ENCODE measurements at places on chromosomes 5 and 9.

- no peak for DNase-seq
These were observed 32.5 kb downstream of the GLT6D1 start for GRCh38 chr9:135606885-135607259.

DNA sequence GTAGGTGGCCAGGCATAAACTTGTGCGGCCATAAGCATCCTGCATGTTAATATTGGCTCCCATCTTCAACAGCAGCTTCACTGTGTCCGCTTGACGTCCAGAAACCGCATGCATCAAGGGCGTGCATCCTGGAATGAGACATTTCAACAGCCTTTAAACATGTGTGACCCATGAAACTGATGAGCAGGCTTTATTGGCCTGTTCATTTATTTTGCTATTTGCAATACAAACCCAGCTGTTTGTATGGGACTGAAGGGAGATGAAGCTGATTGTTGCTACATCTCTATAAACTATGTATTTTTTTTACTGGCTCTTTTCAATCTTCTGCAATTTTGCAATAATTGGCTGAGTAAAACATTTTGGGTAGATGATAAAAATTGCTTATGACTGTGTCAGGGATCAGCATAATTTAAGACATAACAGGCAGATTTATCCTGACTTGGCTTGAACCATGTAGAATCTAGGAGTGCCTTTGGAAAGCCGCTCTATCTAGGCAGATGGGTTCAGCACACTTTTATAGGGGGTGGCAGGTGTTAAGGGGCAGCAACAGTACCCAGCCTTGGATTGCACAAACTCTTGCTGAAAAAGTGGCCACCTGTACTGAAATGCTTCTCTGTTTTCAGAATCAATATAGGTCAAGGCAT, 56.9 kb downstream of the ANKRD55 start:
- DNase-seq, result no peak

DNA sequence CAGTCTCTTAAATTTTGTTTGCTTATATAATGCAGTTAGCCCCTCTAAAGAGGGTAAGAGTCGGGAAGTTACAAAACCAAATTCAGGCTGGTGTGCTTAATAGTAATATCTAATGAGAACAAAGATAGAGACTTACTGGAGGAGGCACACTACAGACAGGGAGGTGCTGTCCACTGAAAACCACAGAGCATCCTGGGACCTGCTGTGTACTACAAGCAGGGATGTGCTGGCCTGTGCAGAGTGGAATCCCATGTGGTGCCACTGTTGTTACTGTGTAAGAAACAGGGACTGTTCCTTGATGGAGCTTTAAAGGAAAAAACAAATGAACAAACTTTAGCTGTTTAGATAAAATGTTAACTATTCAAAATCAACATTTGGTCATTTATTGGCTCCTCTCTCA, 42.4 kb downstream of the RNF38 start:
- no peak for DNase-seq

- DNase-seq, result no peak
These were observed 30.3 kb upstream of the HMGCR start for GRCh38 chr5:75306746-75307145.

DNA sequence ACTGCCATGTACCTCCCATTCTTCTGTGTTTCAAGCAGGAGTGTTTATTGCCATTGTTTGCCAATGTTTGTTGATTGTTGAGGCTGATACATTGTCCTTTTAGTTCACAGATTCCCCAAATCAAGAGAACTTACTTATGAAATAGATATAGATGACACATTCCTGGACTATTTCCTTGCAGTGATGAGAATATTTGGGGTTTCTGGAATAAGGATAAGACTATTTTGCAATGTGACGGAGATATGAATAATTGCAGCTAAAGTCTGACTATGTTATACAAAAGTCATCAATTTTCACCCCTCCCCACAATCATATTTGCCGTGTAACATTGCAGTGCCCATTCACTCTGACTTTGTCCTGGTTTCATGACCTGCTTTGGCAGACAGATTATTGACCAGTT, 460.8 kb downstream of the CDH10 start:
- no peak for DNase-seq

GRCh38 chr5:148563021-148563420, 91.3 kb downstream of the HTR4 start:
- DNase-seq, result no peak

DNA sequence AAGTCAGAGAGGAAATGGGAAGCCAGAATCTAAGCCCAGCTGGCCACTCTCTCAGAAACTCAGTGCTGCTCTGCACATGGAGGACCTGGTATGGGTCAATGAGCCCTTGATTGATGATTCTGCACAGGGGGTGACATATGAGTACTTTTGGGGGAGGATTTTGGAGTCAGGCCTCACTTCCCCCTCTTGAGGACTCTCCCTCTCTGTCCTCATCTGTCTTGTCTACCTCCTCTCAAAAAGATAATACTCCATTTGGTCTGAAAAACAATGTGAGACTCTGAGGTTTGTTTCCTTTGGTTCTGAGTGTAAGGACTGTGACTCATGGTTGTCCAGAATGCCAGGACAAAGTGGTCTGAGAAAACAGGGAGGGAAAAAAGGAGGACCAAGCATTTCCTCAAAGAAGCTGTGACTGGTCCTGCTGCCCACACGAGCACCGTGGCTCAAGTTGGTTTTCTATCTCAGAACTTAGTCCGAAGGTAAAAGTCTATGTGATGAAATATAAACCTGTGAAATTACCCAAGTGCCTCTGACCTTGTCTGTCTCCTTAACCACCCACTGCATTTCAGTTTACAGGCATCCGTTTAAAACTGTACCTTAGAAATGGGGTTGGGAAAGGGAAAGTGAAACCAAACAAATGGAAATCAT, 11.1 kb downstream of the TTC39B start:
- no peak for DNase-seq

DNA sequence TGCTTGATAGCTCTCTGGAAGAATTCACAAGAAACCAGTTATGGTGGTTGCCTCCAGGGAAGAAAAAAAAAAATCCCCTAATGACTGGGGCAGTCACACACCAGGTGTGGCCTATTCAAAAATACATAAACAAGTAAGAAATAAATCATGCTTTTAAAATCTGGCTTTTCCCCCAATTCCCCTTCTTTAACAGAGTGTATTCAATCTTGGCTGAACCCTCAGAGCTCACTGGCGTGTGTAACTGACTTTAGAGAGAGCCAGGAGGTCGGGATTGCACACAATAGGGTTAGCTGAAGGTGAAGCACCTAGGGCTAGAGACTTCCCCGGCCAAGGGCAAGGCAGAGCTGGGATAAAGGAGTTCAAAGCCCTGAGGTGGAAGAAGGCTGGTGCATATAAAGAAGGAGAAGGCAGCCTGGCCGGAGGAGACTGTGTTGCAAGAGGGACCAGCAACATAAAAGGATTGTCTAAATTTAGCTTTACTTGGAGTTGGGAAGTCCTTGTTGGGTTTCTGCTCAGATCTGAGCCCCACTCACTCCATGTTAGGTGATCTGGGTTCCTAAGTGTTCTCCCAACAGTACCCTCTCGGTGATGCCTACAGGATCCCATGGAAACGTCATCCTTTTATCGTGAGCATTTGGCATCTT, 19.7 kb downstream of the FNBP1 start:
- DNase-seq, result no peak

DNA sequence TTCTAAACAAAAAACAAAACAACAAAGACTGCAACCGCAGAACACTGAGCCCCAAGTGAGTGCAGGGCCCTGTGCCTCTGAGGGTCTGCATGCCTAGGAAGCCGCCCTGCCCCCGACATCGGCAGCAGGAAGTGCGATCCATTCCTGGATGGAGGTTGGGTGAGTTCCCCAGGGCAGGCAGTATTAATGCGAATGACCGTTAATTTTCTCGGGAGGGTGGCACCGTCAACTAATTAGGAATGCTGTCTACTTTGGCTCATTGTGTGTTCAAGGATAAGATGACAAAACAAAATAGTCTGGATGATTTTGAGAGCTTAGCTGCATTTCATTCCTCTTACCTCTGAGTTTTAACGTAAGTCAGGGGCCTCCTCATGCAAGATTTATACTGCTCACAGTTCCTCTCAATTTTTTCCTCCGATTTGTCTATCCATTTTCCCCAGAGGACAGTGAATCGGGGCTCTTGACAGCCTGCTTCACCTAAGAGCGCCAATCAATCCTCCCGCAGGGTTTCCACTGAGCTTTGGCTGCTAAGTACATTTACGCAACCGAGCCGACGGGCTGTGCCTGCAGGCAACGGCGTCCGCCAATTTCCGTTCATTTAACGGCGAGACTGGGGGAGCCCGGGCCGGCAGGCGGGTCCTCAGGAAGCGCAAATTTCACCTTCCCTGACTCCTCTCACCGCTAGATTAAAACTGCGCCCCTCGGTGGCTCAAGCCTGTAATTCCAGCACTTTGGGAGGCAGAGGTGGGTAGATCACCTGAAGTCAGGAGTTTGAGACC, 2.9 kb upstream of the NXNL2 start:
- DNase-seq, result no peak

- no peak for DNase-seq
These were observed 208.0 kb downstream of the TRIO start for GRCh38 chr5:14351086-14351661.

GRCh38 chr5:76714751-76715485, 1.0 kb upstream of the F2R start:
- no peak for DNase-seq

- no peak for DNase-seq
These were observed 171.7 kb downstream of the SREK1 start for GRCh38 chr5:66315784-66316183.

GRCh38 chr9:112110777-112111113, 64.4 kb downstream of the SUSD1 start:
- no peak for DNase-seq

DNA sequence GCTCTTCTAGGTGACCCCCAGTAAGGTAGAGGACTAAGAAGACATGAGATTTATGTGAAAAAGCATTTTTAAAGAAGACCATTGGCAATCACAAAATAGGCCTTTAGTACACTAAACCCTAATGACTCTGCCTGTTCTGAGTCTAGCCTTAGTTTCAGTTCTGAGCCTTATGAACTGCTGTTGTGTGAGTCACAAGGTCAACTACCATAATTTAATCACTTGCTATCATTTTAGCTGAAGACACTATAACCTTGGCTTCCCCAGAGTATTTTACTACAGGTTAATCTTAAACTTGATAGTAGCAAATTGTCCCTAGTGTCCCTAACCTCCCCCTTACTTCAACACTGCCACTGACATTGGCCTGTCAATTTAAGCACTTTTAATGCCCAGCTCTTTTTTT, 34.4 kb downstream of the APC start:
- no peak for DNase-seq

GRCh38 chr5:135651156-135651555, 72.4 kb upstream of the CXCL14 start:
- no peak for DNase-seq

- no peak for DNase-seq
These were observed 18.4 kb downstream of the SLC25A46 start for GRCh38 chr5:110757118-110757729.

- no peak for DNase-seq
These were observed 71.8 kb downstream of the KIAA1958 start for GRCh38 chr9:112558476-112558875.

GRCh38 chr9:114003758-114004157, 74.3 kb downstream of the AMBP start:
- no peak for DNase-seq

DNA sequence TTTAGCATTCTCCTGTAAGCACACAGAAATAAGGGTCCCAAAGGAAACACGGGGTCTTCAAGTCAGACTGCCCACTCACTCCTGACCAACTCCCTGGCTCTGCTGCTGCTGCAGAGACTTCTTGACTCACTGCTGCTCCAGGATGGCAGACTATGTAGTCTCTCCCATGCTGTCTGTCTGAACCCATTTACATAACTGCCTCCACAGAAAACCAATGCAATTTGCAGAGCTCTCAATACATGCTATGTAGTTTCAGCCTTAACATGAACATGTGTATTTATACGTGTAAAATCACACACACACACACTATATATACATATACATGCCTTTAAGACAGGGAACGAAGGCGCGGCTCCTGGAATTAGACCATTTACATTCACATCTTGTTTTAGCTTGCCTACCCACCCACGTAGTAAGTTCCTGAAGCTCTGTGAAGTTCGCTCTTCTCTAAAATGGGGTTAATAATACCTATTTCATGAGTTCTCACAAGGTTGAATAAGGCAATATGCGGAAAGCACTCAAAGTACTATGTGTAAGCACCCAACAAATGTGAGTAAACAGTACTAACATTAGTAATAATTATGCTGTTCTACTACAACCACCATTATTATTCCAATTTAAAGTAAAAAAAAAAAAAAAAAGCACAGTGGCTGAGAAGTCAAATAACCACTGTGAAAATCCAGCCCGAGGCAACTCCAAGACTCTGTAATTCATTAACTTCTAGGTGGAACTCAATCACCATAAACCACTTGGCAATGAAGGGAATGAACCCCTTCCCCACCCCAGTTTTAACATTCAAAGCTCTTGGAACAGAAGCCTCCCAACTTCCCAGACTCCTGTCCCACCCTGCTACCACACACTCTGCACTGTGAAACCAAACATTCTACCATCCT, 31.8 kb downstream of the PRELID2 start:
- no peak for DNase-seq

DNA sequence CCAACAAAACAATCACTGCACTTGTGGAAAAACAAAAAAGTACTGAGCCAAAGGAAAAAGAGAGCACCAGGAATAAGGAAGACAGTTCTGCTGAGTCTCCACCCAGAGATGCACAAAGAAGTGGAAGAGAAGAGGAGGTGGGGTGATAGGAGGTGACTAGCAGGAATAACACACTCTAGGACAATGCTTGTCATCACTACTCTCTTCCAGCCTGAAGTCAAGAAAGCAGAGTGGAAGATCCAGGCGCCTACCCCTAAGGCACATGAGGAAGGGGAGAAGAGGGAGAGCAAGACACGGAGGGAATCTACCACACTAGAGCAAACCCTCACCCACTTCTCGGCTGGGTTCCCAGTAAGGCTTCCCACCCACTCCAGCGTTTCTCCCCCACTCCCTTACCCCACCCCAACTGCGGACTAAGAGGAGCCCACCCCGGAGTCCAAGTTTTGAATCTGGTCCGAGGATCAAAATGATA, 1.7 kb downstream of the SLIT3 start:
- DNase-seq, result no peak

GRCh38 chr5:138110266-138110963, 26.6 kb downstream of the WNT8A start:
- DNase-seq, result no peak

GRCh38 chr9:95736891-95737522, 138.5 kb upstream of the ERCC6L2 start:
- DNase-seq, result no peak

GRCh38 chr5:144950996-144951395, 780.3 kb downstream of the KCTD16 start:
- no peak for DNase-seq

Measured in stimulated activated CD8-positive, alpha-beta memory T cell treated with anti-CD3 and anti-CD28 coated beads, Interleukin-2, amount 100 ng/mL, for 48 hours (primary cell).